ENCODE measurements at places on chromosomes 2 and 18.

DNA sequence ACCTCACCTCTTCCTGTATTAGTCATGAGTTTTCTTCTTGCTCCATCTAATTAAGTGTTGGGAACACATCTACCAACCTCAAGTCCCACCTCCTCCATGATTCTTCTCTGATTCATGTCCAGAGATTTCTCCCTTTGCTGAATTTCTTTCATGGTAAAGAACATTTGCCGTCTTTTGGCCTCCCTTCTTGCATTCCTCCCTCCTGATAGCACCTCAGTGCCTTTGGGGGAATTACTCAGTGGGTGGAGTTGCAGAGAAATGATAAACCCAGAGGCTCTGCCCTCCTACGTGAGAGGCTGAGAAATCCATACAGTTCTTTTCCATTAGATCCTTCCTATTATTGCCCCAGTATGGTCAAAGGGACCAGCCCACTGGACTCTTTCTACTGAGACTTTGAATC, 651.9 kb downstream of the SLC4A3 start:
- no peak for DNase-seq

DNA sequence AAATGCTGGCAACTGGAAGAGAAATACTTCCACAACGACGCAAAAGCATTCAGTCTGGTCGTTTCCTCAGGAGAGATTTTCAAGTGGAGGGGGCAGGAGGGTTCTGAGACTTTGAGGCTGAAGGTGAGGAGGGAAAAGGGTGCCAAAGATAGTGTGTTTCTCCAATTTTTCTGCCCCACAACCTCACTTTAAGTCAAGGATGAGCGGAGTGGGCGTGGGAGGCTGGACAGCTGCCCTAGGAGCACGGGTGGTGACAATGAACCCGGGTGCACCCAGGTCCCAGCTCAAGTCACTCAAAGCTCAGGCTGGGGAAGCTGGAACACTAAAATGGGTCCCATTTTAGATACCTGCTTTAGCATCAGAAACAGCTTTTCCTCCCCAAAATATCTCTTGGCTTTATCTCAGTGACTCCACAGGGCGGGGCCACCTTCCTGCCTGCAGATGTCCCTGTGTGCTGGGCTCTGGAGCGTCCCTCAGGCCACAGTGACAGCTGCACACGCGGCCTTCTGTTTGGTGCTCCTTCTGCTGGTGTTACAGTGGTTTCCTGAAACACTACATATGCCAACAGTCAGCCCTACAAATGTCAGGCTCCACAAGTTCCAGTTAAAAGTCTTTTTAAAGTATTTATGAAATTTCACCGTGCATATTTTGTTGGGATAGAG, 1.4 kb upstream of the MBP start:
- no peak for DNase-seq

- DNase-seq: no peak
These were observed 238.7 kb upstream of the SOX11 start for GRCh38 chr2:5453220-5454050.

- DNase-seq: no peak
These were observed 73.5 kb upstream of the C2orf15 start for GRCh38 chr2:99067871-99068625.

Data from activated naive CD8-positive, alpha-beta T cell treated with anti-CD3 and anti-CD28 coated beads, Interleukin-2, amount 50 U/mL, for 24 hours (primary cell).